NCI-H1105 (cell line): ENCODE measurements at places on chromosomes 1 and 21.

DNA sequence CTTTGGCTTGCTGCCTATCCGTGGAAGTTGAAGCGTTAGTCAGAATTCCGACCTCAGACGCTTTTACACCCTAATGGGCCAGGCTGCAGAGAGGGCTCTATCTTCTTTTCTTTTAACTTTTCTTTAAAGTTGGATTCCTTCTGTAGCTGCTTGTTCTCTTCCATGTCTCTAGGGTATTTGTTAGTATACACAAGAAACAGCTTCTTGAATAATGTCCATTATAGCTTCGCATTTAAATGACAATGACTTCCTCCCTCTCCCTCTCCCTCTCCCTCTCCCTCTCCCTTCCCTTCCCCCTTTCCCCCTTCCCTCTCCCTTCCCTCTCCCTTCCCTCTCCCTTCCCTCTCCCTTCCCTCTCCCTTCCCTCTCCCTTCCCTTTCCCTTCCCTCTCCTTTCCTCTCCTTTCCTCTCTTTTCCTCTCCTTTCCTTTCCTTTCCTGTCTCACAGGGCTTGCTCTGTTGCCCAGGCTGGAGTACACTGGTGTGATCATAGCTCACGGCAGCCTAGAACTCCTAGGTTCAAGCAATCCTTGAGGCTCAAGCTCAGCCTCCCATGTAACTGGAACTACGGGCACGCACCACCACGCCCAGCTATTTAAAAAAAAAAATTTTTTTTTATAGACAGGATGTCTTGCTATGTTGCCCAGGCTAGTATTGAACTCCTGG lies 33.0 kb downstream of the RIPPLY3 start:
- DNase-seq, result no peak

DNA sequence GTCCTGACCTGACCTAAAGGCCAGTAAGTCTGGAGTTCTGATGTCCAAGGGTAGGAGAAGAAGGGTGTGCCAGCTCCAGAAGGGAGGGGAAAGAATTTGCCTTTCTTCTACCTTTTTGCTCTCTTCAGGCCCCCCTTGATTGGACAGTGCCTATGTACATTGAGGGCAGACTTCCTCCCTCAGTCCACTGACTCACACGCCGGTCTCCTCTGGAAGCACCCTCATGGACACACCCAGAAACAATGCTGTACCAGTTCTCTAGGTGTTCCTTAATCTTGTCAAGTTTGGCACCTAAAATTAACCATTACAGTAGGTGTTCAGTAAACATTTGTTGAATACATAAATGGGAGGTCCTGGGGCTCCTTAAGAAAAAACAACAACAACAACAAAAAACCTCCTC lies 51.0 kb upstream of the POU2F1 start:
- DNase-seq, result no peak

DNA sequence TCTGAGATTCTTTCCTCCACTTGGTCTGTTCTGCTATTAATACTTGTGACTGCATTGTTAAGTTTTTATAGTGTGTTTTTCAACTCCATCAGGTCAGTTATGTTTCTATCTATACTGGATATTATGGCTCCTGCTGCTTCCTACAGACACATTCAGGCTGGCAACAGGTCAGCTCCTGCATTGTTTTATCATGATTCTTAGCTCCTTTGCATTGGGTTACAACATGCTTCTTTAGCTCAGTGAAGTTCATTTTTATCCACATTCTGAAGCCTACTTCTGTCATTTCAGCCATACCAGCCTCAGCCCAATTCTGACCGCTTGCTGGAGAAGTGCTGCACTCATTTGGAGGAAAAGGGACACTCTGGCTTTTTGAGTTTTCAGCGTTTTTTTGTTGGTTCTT lies 37.3 kb upstream of the F3 start:
- DNase-seq, result no peak

DNA sequence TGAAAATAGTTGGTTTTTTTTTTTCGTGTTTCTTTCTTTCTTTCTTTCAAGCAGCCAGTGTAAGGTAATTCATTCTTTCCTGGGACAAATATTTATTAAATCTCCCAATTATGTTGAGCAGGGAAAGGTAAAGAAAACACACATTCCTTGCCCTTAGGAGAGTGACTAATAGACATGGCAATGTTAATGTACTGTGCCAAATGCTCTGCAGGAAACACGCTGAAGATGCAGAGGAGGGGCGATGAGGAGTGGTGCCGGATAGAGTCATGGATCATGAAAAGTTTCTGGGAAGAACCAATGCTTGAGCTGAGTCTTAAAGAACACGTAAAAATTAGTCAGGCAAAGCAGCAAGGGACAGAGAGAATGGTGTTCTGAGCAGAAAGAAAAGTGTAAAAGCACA lies 199.2 kb downstream of the DNM3 start:
- DNase-seq, result no peak

- no peak for DNase-seq
Measured at GRCh38 chr1:56447823-56448222, 131.5 kb downstream of the PLPP3 start.

- no peak for DNase-seq
Measured at GRCh38 chr1:5447503-5447960, 544.7 kb downstream of the NPHP4 start.

DNA sequence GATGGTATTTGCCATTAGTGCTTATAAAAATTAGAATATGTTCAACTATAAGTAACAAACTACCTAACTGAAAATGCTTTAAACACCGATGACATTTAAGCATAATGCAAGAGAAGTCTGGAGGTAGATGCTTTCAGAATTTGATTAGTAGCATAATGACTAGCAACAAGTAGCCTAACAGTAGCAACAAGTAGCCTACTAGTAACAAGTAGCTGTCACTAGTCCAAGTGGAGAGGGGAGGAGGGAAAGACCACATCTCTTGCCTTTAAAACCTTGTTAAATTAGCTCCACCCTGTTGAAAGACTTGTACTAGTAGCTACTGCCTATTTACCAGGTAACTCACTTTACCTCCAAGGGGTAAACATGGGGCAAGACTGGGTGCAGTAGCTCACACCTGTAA lies 7.9 kb downstream of the GPR88 start:
- DNase-seq, result no peak

- DNase-seq, result no peak
Measured at GRCh38 chr1:212313616-212314015, 28.4 kb downstream of the PPP2R5A start.

- no peak for DNase-seq
Measured at GRCh38 chr1:194723067-194723466, 1536.7 kb upstream of the B3GALT2 start.

GRCh38 chr21:41220208-41220733 lies 52.3 kb downstream of the BACE2 start:
- DNase-seq, result no peak

- no peak for DNase-seq
Measured at GRCh38 chr1:167333124-167333523, 112.4 kb downstream of the POU2F1 start.

GRCh38 chr1:55317673-55318072 lies 102.5 kb upstream of the USP24 start:
- no peak for DNase-seq

DNA sequence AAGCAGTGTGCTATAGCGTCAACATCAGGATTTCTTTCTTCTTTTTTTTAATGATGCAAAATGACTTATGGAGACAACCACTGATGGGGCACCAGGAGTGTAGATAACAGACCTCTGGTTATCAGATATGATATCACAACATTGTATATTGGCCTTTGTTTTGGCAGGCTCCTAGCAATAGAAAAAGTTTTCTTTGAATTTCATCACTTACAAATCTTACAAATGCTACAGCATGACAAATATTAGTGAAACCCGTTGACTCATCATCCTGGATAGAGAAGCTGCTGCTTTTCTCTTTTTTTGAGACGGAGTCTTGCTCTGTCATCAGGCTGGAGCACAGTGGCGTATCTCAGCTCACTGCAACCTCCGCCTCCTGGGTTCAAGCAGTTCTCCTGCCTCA lies 92.9 kb downstream of the LTN1 start:
- no peak for DNase-seq

DNA sequence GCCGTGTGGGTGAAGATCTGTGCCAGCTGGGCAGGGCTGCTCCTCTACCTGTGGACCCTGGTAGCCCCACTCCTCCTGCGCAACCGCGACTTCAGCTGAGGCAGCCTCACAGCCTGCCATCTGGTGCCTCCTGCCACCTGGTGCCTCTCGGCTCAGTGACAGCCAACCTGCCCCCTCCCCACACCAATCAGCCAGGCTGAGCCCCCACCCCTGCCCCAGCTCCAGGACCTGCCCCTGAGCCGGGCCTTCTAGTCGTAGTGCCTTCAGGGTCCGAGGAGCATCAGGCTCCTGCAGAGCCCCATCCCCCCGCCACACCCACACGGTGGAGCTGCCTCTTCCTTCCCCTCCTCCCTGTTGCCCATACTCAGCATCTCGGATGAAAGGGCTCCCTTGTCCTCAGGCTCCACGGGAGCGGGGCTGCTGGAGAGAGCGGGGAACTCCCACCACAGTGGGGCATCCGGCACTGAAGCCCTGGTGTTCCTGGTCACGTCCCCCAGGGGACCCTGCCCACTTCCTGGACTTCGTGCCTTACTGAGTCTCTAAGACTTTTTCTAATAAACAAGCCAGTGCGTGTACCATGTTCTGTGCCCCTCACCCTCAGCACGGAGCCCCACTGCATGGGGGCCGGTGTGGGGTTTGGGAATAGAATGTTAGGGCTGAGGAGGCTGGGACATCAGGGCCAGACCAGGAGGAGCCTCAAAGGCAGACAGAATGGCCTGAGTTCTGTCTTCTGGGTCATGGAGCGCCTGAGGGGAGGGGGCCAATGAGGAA lies 21.3 kb downstream of the SERINC2 start:
- DNase-seq, result no peak

DNA sequence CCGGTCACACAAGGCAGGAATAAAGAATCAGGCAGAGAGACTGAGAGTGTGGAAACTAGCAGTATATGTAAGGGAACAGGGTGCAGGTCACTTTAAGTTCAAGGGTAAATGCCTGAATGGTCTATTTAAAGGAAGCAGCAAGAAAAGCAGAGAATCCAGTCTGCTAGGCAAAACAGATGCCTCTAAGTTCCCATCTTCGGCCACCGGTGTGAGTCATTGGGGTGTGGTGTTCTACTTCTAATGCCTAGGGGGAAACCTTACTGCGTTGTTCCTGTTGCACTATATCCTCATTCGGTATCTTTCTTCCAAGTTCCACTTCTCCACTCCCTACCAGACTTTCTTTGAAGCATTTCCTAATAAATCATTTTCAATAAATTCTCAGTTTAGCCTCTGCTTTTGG lies 259.9 kb downstream of the HHIPL2 start:
- no peak for DNase-seq

DNA sequence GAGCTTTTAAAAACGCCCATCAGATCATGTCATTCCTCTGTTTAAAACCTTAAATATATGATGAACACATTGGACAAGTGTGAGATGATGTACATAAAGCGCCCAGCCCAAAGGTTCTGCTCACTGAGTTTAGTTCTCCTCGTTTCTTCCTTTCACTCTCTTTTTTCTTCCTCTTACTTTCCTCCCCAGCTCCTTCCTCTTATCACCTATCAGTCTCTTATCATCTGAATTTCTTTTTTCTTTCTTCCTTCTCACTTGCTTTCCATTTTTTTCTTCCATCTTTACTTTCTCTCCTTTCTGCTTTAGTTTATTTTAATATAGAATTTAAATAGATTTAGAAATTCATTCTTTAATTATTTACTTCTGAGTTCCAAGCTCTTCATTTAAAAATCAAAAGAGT lies 17.8 kb upstream of the POGZ start:
- DNase-seq, result no peak

- no peak for DNase-seq
Measured at GRCh38 chr1:18861082-18861481, 1.6 kb upstream of the TAS1R2 start.

- DNase-seq, result no peak
Measured at GRCh38 chr1:100413035-100413434, 60.7 kb downstream of the CDC14A start.

DNA sequence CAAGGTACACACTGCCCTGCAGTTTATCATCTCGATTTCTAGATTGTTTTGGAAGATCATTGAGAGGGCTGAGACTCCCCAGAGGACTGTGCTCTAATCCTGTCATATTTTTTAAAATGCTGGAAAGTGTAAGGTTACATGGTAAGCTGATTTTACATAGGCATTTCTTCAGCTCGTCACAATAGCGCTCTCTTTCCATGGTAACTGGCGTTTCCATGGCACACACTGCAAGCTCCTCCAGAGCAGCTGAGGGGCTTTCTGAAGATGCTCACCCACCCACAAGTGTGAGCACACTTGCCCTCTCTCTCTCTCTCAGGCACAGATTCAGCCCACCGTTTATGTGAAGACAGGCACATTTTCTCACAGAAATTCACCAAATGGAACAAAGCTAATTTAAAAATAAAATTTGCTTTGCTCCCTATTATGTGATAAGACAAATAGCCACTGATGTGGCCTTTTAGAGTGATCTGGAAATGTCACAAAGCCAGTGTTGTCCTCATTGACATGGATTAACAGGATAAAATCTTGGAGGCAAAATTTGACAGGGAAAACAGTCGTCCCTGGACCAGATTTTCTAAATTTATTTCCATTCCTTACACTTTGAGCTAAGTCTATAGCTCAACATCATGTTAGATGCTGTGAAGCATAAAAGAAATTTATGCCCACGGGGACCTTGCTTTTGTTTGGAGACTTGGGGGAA lies 421.5 kb downstream of the RWDD3 start:
- DNase-seq, result no peak

DNA sequence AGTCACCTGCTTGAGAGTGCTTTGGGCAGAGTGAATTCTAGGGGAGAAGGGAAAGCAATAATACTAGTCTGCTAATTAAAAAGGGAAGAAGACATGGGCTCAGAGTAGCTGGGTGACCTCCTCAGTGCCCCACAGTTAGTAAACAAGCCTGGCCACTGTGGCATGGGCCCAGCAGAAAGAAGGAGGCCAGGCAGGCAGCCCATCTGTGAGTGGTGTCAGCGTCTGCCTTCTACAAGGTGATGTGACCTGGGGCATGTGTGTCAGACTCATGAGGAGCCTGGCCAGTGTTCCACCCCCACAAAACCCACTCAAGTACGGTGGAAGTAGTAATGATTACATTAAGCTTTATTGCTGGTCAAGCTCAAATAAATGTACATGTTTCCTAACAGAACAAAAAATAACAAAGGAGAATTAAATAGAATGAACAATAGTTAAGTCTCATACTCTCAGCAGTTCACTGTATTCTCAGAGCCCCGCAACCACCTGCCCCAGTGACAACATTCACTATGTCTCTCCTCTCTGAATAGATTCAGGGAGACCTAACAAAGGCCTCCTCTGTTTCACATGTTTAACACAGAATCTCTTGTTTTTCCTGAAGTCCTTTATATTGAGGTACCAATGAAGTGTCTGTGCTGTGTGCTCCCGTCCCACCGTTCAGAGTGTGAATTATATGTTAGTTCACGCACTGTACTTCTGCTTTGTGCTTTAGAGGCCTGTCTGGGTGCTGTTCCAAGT lies 32.5 kb downstream of the SLC22A15 start:
- no peak for DNase-seq

GRCh38 chr1:104064399-104064798 lies 314.7 kb downstream of the AMY1C start:
- DNase-seq, result no peak

GRCh38 chr1:56709269-56709880 lies 64.3 kb downstream of the PRKAA2 start:
- DNase-seq, result peak; percentile 56

GRCh38 chr21:29571949-29572348 lies 273.2 kb downstream of the BACH1 start:
- DNase-seq, result no peak
